ENCODE measurements at places on chromosomes 2 and 18.

- DNase-seq = no peak
Observed at GRCh38 chr2:226882606-226883005, 46.8 kb downstream of the RHBDD1 start.

DNA sequence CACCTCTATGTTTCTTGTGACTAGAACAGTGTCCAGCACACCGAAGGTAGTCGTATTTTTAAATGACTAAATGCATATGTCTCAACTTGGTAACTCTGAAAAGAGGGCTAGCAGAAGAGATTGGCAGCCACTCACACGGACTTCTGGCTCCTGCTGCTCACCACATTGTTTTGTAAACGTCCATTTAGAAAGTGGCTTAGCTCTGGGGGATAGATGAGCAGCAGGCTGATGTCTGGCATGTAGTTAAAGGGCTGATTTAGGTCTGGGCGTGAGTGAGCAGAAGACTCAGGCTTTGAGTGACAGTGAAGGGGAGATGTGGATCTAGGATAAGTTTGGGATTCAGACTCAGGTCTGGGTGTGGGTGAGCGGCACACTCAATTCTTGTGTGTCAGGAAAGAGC, 372.9 kb upstream of the HS6ST1 start:
- no peak for DNase-seq

GRCh38 chr2:237691029-237691907, 63.9 kb downstream of the LRRFIP1 start:
- DNase-seq = peak; percentile 40

DNA sequence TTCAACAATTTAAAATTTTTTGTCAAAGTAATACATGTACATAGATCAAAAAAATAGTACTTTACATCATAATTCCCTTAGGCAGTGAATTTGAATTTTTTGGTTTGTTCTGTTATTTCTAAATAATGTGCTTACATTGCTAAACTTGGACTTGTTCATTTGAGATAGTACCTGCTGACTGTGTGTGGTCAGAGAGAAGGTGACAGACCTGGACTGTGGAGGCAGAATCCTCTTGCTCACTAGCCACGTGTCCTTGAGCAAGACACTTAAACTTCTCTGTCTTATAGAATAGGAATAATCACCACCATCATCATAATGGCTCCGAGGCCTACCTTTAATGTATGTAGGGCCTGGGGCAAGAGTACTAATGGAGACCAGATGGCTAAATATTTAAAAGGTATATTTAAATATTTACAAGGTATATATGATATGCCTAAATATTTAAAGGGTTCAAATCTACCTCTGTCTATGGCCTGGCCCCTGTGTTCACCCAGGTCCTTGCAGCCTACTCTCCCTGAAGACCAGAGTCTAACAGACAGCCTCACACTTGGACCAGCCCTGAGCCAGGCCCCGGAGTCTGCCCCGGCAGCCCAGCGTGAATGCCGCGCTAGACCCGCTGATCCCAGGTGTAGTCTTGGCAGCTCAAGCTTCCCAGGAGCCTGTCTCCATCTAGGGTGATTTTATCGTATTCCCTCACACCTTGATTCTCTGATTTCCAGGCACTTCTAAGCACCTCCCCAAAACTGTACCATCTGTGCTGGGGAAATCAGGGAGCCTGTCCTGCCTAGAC, 33.5 kb downstream of the ZNF532 start:
- DNase-seq = no peak

DNA sequence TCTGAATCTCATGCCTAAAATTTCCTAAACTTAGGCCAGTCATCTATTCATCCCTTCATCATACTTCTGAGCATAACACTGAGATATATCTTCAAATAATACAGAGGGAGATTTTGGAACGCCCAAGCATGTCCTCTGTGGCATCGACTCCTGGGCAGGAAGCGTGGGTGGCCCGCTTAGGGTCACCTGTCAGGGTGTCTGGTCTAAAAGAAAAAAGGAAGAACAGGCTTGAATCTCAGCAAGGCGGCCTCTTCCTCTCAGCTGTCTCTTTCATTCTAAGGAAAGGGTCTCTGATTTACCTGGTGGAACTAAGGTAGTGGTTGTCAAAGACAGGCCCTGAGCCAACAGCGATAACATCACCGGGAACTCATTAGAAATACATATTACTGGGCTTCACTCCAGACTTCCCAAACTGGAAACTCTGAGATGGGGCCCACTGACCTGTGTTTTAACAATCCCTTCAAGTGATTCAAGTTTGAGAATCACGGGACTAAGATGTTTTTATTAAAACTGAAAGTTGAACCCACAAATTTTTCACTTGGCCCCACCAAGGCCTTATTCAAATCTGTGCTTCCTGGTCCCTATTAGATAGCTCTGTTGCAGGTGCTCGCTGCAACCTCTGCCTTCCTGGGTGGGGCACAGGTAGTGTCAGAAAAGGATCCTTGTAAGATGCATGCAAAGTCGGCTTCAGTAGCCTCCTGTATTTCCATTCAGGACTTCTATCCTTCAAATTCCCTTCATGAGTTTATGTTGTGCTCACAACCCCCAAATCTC, 162.3 kb upstream of the CCDC68 start:
- DNase-seq = no peak

- peak; percentile 96 for DNase-seq
Observed at GRCh38 chr2:20350753-20351554, at the start of gene PUM2. Gene PUM2, minus strand, starts transcription at chr2:20350844. Its CDS starts 23,484 bp downstream, at chr2:20327360.

DNA sequence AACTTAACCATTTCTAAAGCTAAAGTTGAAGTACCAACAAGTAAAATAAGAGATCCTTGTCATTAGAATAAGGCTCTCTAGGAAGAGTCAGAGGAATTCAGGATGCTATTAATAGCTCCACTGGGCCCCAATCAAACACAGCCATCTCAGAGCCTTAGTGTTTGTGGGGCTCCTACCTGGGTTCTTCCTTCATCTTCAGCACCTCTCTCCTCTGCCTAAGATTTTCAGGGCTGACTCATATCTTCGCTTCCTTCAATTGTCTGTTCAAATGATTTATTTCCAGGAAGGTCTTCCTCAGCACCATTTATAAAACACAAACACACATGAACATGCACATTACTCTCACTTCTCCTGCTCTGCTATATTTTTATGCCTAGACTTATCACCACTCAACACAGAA, 119.5 kb downstream of the COL6A3 start:
- no peak for DNase-seq

- DNase-seq = no peak
Observed at GRCh38 chr2:223052548-223053483, 826 bp downstream of the KCNE4 start.

GRCh38 chr2:187951470-187952218, 340.0 kb upstream of the GULP1 start:
- no peak for DNase-seq

DNA sequence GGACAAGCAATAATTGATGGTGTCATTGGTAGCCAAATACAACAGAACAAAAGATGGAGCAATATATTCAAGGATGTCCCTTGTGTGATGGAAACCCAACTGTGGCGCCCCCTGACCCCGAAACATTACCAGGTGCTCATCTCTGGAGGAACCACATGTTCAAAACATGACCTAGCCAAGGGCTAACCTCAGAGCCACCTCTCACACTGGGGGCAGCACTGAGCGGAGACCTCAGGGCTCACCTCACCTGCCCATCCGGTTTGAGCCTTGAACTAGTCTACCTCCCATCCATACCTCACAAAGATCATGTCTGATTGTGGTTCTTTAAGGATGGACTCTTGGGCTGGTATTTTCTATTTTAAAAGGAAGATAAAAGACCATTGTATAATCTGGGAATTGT, 314.4 kb upstream of the CDH7 start:
- DNase-seq = no peak

DNA sequence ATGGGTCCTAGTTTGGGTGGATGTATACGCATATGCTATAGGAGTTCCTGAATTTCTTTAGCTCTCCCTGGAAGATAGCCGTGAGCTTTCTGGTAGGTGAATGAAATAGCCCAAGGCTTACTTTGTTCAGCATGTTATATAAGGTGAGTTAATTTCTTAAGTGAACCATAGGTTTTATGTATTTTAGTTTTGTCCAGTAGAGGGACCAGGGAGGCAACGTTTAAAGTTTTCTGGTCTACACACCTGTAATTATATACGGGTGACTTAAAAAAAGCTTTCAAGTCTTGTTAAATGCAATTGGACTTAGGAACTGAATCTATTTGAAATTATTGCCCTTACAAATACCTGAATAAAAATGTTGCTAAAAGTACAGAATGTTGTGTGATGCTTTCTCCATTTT, 402.5 kb upstream of the DDX18 start:
- no peak for DNase-seq

GRCh38 chr2:177759443-177759842, 313.1 kb downstream of the PDE11A start:
- no peak for DNase-seq

DNA sequence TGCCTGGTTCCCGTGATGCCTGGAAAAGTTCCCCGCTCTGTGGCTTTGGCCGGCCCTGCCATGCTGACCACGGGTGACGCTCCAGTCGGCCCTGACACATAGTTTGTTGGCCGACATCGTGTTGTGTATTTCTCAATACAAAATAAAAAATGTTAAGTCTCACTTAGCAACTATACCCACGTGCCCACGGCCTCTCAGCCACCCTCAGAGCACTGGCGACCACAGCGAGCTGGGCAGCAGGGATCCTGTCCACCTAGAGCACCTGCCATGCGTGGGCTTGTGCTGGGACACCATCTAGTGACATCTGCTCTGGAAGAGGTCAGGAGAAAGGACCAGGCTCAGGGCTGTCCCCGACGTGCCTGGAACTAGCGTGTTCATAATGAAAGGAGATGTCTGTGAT, 261.7 kb downstream of the HDAC4 start:
- DNase-seq = no peak

- no peak for DNase-seq
Observed at GRCh38 chr2:19775838-19776237, 125.9 kb downstream of the TTC32 start.

DNA sequence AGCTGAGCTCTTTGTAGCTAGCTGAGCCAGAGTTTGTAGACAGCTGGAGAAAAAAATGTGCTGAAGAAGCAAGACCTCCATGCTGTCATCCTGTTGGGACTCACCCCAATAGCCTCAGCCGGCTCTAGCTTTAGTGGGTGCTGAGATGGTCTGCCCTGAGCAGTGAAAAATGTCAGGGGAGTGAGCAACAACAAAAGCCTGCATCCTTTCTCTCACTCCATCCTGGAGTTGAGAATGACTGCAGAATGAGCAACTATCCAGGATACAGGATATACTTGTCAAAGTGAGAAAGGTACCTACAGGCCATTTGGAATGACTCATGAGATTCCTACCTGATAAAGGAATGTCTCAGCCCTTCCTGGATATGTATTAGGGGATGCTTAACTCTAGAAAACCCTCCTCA, 146.1 kb upstream of the DLX2 start:
- DNase-seq = peak; percentile 64
